Chondrocyte (in vitro differentiated cells): ENCODE measurements at places on chromosomes 13 and 19. TPM values are rescaled to one million over a fixed set of nuclear protein-coding genes. Genes with fewer than 3 reads are reported as not detected.
A peak's percentile ranks its signal among the peaks of the same experiment; 100 is the strongest.

Gene ZNF587
- 27.1 to 39.9 TPM (median 30.8 TPM) in 3 replicates for total RNA-seq

DNA sequence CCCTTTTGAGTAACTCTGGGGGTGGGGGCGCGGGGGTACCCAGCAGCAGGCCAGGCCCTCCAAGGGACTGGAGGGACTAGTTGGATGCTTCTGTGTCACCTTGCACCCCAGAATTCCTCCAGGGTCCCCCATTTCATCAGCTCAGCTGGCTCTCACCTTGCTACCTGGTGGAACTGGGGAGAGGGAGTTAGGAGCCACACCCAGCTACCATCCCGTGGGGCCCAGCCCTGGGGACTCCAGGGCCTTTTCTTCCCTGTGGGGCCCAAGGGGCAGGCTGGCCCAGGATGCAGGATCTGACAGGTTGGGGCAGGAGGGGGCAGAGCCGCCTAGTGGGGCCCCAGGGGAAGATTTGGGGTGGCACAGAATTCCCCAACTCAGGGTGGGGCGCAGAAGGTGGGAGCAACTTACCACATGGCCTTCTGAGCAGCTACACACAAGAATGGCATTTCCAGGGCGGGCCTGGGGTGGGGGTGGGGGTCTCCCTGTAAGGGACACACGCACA lies 32.8 kb upstream of the NANOS3 start:
- H3K27me3 ChIP-seq, result no peaks in the 10 kb centered on the region
- H3K4me3 ChIP-seq, result no peak overlapping the region
- peaks cover 40% of the 10 kb centered on the region for H3K4me1 ChIP-seq
- no peak for DNase-seq
- H3K27ac ChIP-seq, result peak overlapping the region; percentile 94

DNA sequence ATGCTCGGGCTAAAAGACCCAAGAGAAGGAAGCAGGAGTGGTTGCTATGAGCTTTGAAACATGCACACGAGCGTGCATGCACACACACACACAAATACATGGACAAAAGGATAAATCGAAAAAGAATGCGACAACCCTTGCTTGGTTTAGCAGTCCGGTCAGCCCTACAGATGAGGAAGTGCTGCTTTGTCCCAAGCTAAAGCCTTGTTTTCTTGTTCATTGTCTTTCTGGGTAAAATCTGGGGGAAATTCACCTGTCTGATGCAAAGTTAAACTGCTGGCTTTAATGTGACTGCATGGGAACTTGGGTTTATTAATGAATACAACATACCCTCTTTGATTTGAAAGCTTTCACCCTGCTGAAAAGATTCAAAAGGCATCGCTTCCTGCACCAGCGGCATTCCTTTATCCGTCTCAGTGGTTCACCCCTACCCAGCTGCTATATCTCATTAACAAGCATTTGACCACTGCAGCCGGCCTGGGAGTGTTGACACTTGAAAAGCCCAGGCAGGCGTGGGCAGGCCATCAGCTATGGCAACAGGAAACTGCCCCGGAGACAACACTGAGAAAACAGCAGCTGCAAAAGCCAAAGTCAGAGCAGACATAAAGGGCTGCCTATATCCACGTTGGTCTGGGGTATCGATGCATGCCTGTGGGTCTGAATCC lies 301.7 kb downstream of the NDFIP2 start:
- no peaks in the 10 kb centered on the region for H3K27me3 ChIP-seq
- peaks cover 26% of the 10 kb centered on the region for H3K4me1 ChIP-seq
- no peaks in the 10 kb centered on the region for H3K36me3 ChIP-seq
- no peak for DNase-seq

GRCh38 chr13:74557870-74558269 lies 423.7 kb upstream of the KLF12 start:
- no peak for DNase-seq
- H3K27ac ChIP-seq, result no peak overlapping the region
- H3K27me3 ChIP-seq, result no peaks in the 10 kb centered on the region
- no peaks in the 10 kb centered on the region for H3K36me3 ChIP-seq

GRCh38 chr13:106329941-106330340 lies 205.5 kb downstream of the EFNB2 start:
- no peaks in the 10 kb centered on the region for H3K36me3 ChIP-seq
- no peaks in the 10 kb centered on the region for H3K27me3 ChIP-seq
- H3K4me3 ChIP-seq, result no peak overlapping the region
- no peak for DNase-seq

- H3K4me3 ChIP-seq, result no peak overlapping the region
- DNase-seq, result no peak
- H3K4me1 ChIP-seq, result peaks cover 20% of the 10 kb centered on the region
Measured at GRCh38 chr19:35512831-35513627, 420 bp downstream of the DMKN start.

DNA sequence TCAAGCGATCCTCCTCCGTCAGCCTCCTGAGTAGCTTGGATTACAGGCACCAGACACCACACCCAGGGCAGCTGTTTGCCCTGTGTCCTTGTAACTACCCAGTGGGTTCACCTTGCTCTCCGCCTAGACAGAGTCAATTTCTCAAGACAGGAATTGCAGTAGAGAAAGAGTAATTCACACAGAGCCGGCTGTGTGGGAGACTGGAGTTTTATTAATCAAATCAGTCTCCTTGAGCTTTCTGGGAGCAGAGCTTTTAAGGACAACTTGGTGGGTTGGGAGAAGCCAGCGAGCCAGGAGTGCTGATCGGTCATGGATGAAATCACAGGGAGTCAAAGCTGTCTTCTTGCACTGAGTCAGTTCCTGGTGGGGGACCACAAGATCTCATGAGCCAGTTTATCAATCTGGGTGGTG lies 20.6 kb upstream of the ADGRE1 start:
- H3K4me1 ChIP-seq, result peaks cover 5% of the 10 kb centered on the region
- no peak overlapping the region for H3K4me3 ChIP-seq
- no peak overlapping the region for H3K27ac ChIP-seq
- no peak for DNase-seq

DNA sequence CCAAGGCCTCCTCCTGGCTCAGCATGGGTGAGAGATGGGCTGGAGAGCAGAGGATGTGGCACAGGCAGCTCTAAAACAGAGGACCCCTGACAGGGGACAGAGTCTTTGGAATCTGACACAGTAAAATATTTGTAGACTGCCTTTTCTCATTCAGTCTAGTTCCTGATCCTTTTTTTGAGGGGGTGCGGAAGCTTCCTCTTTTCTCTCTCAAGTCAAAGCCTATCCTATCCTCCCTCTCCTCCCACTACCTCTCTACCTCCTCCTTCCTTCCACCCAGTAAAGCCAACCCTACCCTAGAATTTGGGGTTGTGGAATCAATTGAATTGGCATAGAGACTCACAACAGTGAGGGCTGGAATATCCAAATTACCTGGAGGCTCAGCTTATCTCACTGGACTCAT lies 82.0 kb downstream of the TEX26 start:
- H3K4me3 ChIP-seq, result no peak overlapping the region
- no peak for DNase-seq
- H3K27ac ChIP-seq, result no peak overlapping the region
- H3K36me3 ChIP-seq, result no peaks in the 10 kb centered on the region
- H3K4me1 ChIP-seq, result no peaks in the 10 kb centered on the region

DNA sequence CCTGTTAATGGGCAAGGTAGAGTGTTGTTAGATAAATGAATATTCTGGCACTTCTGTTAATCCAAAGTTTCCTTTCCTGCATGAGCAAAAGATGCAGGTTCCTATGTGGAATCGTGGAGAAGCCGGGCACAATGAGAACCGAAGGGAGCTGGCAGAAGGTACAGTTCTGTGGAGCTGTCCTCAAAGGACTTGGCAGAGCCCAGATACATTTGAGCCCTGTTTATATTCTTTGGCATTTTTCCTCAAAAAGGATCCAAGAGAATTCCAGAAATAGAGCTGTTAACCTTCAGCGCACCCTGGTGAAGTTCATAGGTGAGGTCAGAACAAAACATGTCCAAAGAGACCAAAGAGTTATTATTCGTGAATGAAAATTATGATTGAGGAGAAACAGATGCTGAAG lies 4.0 kb upstream of the DLEU7 start:
- DNase-seq, result no peak
- peaks cover 32% of the 10 kb centered on the region for H3K4me1 ChIP-seq
- H3K27me3 ChIP-seq, result peaks cover 2% of the 10 kb centered on the region
- H3K4me3 ChIP-seq, result no peak overlapping the region
- H3K27ac ChIP-seq, result no peak overlapping the region

DNA sequence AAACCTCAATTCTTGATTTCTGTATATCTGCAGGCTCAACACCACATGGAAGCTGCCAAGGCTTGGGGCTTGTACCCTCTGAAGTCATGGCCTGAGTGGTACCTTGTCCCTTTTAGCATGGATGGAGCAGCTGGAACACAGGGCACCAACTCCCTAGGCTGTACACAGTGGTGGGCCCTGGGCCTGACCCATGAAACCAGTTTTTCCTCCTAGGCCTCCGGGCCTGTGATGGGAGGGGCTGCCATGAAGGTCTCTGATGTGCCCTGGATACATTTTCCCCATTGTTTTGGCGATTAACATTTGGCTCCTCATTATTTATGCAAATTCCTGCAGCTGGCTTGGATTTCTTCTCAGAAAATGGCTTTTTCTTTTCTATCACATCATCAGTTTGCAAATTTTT lies 131.6 kb downstream of the NDFIP2 start:
- H3K27ac ChIP-seq, result no peak overlapping the region
- no peaks in the 10 kb centered on the region for H3K27me3 ChIP-seq
- no peaks in the 10 kb centered on the region for H3K4me1 ChIP-seq

GRCh38 chr19:50843701-50844221 lies 10.4 kb upstream of the KLK15 start:
- H3K27ac ChIP-seq, result no peak overlapping the region
- H3K4me1 ChIP-seq, result no peaks in the 10 kb centered on the region

GRCh38 chr13:114038211-114038613 lies 64.3 kb upstream of the C13orf46 start:
- H3K36me3 ChIP-seq, result peaks cover 10% of the 10 kb centered on the region
- no peak overlapping the region for H3K27ac ChIP-seq

- peaks cover 1% of the 10 kb centered on the region for H3K36me3 ChIP-seq
- peaks cover 16% of the 10 kb centered on the region for H3K4me1 ChIP-seq
- H3K27ac ChIP-seq, result no peak within 1 kb of the TSS
Measured at GRCh38 chr19:12834566-12834943, at the start of gene RTBDN. Gene RTBDN (minus strand): TSS chr19:12834579. CDS start chr19:12829979, 4,600 bp downstream.

Gene KRTDAP
- not detected in 3 replicates for total RNA-seq

Gene CEACAM16
- not detected in 3 replicates for total RNA-seq

GRCh38 chr13:106105153-106105552 lies 430.3 kb downstream of the EFNB2 start:
- no peak overlapping the region for H3K27ac ChIP-seq
- no peak overlapping the region for H3K4me3 ChIP-seq
- peaks cover 63% of the 10 kb centered on the region for H3K4me1 ChIP-seq

GRCh38 chr19:5293612-5294378 lies 46.8 kb downstream of the PTPRS start:
- H3K27ac ChIP-seq, result peak overlapping the region; percentile 32
- H3K27me3 ChIP-seq, result no peaks in the 10 kb centered on the region
- peak; percentile 87 for DNase-seq
- peaks cover 13% of the 10 kb centered on the region for H3K4me1 ChIP-seq
- H3K4me3 ChIP-seq, result peak overlapping the region; percentile 81
- H3K36me3 ChIP-seq, result no peaks in the 10 kb centered on the region

GRCh38 chr19:34678085-34678412 lies 571 bp downstream of the ZNF302 start:
- H3K36me3 ChIP-seq, result peaks cover 46% of the 10 kb centered on the region
- peak overlapping the region; percentile 97 for H3K27ac ChIP-seq
- H3K4me1 ChIP-seq, result peaks cover 29% of the 10 kb centered on the region

GRCh38 chr19:2114218-2114617 lies 17.5 kb downstream of the IZUMO4 start:
- H3K4me1 ChIP-seq, result peaks cover 16% of the 10 kb centered on the region
- H3K27ac ChIP-seq, result peak overlapping the region; percentile 87
- H3K36me3 ChIP-seq, result peaks cover 35% of the 10 kb centered on the region
- no peaks in the 10 kb centered on the region for H3K27me3 ChIP-seq
- DNase-seq, result peak; percentile 61
- no peak overlapping the region for H3K4me3 ChIP-seq

Gene RASAL3
- 0.05 TPM in 1 of 3 replicates, not detected in the others for total RNA-seq

DNA sequence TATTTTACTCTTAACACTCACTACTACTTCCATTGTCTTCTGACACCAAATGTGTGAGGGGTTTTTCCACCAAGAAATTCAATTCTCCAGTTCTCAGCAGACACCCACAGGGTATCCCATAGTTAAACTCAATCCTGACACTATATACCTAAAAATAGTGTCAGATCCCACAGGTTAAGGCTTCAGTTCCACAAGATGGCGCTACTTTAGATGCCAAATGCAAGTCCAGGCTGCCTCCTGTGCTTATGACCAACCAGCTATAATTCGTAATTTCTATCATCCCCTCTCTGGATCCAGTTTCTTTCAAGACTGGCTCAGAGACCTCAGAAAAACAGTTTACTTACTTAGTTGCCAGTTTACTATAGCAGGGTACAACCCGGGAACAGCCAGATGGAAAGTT lies 1146.2 kb upstream of the SPRY2 start:
- no peak for DNase-seq
- H3K27ac ChIP-seq, result no peak overlapping the region
- no peaks in the 10 kb centered on the region for H3K36me3 ChIP-seq
- no peaks in the 10 kb centered on the region for H3K4me1 ChIP-seq
- H3K27me3 ChIP-seq, result peaks cover 3% of the 10 kb centered on the region
